ENCODE measurements at places on chromosomes 4 and X.

- no peak for DNase-seq
These were observed 389.7 kb downstream of the SPRY1 start for GRCh38 chr4:123786163-123786915.

DNA sequence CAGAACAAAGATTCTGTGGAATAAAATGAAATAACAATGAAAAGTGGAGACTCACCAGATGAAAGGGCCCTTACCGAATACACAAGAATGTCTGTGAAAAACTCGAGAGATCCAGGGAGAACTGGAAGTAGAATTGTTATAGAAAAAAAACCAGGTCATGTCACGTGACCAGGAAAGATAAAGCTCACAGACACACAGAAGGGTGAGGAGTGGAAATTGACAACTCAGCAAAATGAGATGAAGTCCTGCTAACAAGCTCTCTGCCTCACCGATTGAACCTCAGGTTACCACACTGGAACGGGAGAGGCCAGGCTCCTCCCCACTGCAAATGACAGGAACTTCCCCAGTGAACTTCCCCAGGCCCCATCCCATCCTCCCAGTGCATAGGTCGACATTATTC, 1618.0 kb upstream of the PCDH10 start:
- DNase-seq: no peak

- peak; percentile 94 for DNase-seq
These were observed 13.8 kb upstream of the SMS start for GRCh38 chrX:21926527-21927278.

- peak; percentile 20 for DNase-seq
These were observed 116.0 kb upstream of the PDE5A start for GRCh38 chr4:119744580-119744979.

DNA sequence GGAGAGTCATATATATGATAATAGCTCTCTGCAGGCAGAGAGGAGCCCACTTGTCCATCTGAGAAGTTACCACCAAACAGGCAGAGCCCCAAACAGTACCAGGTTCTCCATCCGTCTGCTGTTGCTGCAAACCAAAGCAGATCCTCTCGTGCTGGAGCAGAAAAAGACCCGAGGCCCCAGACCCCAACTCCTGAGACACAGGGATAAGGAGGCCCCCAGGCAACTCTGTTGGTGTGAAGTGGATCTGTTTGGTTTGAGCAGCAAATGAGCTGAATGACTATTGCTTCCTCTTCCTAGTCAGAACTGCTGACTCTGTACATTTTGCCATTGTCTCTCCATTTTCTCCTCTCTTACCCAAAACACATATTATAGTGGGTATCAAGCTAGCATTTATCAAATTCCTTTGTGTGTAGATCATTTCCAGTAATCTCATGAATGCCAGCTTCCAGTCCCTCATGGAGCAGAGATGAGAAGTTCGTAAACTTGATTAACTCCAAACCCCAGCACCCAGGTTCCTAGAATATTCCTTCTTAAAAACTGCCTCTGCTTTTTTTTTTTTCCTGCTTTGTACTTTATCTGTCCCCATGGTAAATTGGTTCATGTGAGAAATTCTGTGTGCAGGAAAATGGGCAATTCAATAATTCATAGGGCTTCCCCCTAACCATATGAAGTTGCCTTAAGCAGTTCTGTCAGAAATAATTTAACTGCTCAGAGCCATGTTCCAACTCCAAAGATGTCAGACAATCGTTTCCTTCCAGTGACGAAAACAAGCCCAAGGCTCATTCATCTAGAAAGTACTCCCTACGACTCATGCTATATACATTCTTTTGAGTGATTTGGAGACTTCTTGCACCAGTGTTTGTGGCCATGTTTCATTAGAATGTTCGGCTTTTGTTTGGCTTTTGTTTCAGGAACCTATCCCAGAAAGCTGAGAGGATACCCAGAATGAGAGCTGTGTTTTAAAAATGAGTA, 98.6 kb upstream of the ATXN3L start:
- DNase-seq: peak; percentile 67

DNA sequence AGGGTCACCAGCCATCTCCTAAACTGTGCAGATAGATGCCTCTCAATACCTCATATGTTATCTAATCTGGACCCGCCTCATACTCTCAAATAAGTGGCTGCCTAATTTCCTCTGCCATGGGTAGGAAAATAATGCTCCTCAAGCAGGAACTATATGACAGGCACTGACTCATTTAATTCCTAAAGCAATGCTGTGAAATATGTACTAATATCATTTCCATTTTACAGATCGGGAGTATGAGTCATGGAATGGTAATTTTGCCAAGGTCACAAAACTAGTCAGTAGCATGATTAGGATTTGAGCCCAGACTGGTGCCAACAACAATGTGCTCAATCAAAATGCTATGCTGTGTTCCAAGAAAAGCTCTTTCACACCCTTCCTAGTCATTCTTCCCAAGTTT, 3.0 kb upstream of the NXT2 start:
- peak; percentile 86 for DNase-seq

DNA sequence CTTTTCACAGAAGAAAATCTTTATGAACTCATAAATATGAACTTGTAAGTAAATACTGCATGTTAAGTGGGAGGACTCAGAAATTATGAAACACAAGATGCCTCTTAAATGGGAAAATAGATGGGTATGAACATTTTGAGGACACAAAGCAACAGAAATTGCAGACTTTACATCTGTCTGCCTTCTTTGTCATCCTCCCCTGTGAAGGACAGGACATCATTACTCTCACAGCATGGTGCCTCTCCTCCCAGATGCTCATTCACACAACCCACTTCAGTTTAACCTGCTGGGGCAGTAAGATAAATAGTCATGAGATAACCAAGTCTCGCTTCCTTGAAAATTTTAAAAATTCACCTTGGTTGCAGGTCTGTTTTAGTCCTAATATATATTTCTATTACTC, 144.5 kb downstream of the APBB2 start:
- no peak for DNase-seq

All from bronchial epithelial cell (primary cell).